ENCODE measurements at places on chromosomes 1 and 21.
A peak's percentile ranks its signal among the peaks of the same experiment; 100 is the strongest.

GRCh38 chr1:117661027-117661426 is 55.2 kb downstream of the TENT5C start:
- no peak for DNase-seq

GRCh38 chr1:185973645-185974044 is 239.5 kb downstream of the HMCN1 start:
- peak; percentile 93 for DNase-seq

DNA sequence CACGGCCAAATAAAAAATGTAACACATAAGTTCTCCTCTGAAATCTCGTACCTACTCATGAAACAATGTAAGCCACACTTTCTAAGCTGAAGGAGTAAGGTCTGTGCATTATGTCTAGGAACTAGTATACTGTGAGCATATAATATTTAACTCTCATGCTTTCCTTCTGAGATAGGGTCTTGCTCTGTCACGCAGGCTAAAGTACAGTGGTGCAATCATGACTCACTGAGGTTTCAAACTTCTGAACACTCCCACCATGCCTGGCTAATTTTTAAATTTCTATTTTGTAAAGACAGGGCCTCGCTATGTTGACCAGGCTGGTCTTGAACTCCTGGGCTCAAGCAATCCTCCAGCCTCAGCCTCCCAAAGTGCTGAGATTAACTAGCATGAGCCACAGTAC is 71.3 kb downstream of the AHCTF1 start:
- DNase-seq, result no peak

DNA sequence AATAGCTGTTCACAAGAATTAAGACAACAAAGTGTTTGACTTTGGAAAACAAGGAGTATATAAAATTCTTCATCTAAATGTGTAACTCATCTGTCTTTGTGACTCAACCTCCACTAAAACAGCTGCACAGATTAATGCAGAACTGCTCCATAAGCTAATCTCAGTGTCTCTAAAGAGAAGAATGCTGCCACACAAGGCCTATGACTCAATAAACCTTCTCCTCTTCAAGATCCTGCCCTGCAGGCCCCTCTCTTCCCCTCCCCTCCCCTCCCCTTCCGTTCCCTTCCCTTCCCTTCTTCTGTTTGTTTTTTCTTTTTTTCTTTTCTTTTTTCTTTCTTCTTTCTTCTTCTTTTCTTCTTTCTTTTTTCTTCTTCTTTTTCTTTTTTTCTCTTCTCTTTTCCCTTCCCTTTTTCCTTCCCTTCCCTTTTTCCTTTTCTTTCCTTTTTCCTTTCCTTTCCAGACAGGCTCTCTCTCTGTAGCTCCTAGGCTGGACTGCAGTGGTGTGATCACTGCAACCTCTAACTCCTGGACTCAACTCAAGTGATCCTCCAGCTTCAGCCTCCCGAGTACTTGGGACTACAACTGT is 1052.8 kb downstream of the BRINP3 start:
- no peak for DNase-seq

DNA sequence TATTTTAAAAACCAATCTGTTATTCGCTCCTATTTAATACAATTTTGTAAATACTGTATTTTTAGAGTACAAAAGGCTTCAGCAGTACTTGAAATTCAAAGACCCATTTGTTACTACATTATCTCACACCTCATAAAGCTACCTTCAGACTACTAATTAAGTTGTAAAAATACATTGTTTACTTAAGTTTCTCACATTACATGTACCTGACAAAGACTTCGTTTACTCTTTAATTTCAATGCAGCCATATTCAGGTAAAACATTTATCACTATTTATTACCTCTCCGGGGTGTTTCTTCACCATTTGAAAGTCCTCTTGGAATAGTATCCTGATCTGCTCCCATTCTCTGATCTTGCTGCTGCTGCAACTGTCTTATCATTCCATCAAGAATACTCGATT is 55.2 kb downstream of the BRWD1 start:
- DNase-seq, result no peak

- DNase-seq, result peak; percentile 11
Measured at GRCh38 chr1:6052543-6053205, 7.0 kb downstream of the KCNAB2 start.

GRCh38 chr1:69639159-69639558 is 71.4 kb downstream of the LRRC7 start:
- DNase-seq, result no peak

DNA sequence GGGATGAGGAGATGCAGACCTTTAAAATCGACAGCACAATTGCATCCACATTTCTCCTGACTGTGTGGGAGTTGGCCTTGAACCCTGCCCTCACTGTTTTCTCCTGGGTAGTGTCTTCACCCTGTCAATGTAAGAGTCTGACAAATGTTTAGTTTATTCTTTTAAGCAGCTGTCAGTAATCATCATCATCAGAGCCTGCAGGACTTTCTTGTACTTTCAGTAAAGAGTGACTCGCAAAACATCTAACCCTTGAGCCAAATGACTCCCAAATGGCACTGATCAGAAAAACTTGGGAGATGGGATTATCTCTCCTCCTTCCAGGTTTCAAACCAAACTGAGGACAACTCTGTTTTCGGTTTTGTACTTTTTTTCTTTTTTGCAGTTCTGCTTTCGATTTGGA is 460.2 kb downstream of the KIF26B start:
- DNase-seq, result no peak

- DNase-seq, result no peak
Measured at GRCh38 chr1:65014321-65014720, 48.0 kb upstream of the JAK1 start.

- DNase-seq, result no peak
Measured at GRCh38 chr1:213782941-213783672, 204.7 kb upstream of the PROX1 start.

DNA sequence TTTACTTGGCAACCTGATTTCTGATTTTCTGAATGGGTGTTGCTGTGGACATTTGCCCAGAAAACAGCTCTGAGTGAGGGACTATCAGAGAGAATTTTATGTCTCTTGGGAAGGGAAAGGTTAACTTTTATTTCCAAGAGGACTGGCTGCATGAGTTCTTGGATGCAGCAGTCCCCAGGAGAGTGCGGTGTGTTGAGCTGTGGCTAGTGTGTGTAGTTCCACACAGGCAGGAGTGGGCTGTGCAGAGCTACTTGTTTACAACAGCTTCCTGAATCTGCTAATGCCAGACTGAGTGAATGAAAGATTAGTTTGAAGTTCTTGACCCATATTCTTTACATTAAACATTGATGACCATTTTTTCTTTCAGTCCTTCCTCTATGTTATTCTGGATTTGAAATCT is 41.0 kb upstream of the APOBEC4 start:
- DNase-seq, result no peak

DNA sequence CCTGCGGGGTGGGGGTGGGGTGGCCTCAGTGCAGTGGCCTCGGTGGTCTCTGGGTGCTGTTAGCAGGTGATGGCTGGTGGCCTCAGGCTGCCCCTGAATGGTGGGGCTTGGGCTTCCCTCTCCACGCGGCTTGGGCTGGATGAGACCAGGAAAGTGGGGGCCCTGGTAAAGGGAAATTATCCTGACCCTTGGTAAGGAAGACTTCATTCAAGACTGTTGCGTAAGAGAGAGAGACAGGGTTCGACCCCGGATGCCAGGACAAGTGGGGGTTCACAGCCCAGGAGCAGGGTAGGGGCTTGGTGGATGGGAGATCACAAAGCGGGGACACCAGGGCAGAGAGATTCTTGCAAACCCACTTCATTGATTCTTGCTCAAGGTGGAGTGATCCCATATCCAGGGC is 5.5 kb upstream of the TTC34 start:
- no peak for DNase-seq
